ENCODE measurements at places on chromosomes 6 and 20.

DNA sequence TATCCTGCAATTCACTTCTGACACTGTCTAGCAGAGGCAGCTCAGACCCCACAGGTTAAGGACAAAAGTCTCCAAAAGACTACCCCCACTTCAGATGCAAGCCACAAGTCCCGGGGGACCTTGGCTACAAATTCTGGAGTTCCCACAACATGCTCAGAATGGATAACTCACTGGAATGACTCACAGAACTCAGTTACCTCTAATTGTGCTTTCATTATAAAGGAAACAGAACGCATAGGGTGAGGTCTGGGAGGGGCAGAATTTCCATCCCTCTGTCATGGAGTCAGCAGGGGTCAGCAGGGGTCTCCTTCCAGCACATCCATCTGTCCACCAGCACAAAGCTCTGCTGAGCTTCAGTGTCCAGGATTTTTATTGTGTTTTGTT is 184.2 kb downstream of the CDH4 start:
- DNase-seq, result no peak

GRCh38 chr6:147559006-147559405 is 50.5 kb downstream of the SAMD5 start:
- no peak for DNase-seq

DNA sequence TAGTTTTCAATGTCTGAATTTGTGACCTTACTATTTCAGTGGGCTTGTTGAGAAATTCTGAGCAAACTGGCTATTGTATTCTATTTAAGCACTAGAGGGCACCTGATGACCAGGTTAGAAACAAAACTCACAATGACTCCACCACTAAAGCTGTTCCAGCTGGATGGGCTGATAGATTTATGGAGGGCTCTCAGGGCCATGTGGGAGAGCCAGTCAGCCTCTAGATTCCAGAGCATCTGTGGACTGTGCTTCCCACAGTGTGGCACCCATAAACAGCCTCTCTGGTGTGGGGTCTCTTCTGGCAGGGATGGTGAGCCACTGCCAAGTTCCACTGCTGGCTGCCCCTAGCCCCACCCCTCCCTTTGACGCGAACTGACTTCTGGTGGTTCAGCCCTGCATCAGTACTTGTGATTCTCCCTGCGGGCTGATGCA is 29.2 kb downstream of the C6orf58 start:
- DNase-seq, result no peak

GRCh38 chr20:42401613-42402012 is 783.4 kb upstream of the CHD6 start:
- DNase-seq, result no peak

DNA sequence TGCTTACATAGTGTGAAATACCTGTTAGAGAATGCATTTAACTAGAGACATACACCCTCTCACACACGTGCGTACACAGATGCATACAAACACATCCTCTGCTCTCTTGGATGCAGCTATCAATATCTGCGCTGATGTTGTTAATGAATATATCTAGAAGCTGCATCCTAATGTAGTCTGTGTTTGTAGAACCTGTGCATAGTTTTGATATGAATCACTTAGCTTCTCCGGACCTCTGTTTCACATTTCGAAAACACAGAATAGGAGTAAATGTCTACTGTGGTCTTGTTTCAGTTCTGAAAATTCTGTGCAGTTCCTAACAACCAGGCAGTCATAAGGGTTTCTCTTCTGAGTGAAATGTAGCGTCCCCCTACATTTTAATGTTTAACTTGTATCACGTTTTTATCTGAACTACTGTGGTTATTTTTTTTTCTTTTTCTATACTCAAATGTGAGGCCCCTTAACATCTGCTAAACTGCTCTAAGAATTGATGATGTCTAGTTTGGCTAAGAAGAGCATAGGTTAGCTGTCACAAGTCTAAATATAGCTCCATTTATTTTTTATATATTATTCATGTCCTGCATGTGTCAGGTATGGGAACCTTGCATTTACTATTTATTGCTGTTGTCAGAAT is 254.5 kb downstream of the TMEM242 start:
- DNase-seq, result no peak

DNA sequence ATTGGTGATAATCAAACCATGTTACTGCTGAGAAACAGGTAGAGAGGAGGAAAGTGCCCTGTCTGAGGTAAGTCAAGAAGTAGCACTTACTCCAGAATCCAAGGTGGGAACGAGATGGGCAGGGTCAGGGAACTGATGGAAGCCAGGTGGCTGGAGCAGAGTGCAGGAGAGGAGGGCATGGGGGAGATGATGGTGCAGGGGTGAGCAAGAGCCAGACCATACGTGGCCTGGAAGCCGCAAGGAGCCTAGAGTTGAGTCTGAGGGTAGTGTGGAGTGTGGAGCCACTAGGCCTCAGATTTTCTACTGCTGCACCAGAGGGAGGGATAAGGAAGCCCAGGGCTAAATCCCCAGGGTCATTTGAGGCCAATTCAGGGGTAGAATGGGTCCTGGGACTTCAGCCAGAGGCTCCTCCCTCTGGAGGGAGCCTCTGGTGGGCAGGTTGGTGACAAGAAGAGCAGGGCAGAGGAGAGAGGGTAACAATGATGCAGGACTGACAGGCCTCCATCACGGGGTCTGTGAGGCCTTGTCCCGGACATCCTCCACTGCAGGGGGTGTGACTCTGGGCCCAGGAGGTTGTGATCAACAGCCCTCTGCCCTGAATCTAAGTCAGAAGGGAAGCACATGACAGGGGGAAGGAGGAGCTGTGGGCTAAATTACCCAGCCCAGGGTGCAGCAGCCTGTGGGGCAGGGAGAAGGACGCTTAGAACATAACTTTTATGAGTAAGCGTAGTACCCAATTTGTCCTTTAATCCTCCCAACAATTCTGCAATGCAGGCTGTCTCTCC is 28.7 kb downstream of the COX4I2 start:
- DNase-seq, result no peak

DNA sequence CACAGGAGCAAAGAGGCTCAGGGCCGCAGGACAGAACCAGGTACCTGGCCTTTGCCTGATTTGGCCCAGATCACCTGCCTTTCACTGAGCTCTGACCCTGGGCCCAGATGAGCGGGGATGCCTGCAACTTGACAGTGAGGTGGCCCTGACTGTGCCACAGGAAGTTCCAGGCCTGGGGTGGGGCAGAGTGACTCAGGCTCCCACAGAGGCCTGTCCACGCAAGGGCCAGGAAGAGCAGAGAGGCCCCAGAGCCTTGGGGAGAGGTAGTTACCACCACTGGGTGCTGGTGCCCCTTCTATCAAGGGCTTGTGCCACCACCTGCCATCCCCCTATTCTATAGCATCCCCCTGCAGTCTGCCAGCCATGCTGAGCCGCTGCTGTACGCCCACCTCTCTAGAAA is 4.1 kb upstream of the NOL4L start:
- no peak for DNase-seq

DNA sequence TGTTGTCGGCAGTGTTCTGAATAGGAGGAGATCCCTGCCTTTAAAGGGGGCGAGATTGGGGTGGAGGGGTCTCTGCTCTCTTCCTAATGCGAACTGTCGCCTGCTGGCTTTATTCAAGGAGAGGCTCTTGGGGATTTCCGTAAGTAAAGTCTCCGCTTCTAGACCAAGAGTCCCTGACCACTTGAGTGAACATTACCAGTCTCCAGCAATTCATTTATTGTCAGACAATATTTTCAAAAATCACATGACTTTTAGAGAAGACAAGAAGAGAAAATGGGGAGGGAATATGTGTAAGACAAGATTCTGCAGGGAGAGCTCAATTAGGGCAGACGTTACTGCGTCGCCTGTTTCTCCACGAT is 21.2 kb downstream of the POM121L2 start:
- DNase-seq, result no peak

DNA sequence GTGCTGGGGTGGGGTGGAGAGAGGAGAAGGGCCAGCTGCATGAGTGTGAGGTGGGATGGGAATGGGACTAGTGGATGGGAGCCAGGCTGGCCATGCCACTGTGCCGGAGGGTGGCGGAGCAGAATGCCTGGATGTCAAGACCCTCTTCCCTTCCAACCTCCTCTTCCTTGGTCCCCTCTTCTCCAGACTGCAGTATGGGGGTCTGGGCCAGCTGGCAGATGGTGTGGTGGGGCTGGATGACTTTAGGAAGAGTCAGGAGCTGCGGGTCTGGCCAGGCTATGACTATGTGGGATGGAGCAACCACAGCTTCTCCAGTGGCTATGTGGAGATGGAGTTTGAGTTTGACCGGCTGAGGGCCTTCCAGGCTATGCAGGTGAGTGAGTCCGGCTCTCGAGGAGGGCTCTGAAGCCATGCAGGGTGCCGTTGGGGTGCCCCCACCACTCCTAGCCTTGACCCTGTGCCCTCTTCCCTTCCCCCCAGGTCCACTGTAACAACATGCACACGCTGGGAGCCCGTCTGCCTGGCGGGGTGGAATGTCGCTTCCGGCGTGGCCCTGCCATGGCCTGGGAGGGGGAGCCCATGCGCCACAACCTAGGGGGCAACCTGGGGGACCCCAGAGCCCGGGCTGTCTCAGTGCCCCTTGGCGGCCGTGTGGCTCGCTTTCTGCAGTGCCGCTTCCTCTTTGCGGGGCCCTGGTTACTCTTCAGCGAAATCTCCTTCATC is 7.7 kb downstream of the DDR1 start:
- DNase-seq, result no peak

DNA sequence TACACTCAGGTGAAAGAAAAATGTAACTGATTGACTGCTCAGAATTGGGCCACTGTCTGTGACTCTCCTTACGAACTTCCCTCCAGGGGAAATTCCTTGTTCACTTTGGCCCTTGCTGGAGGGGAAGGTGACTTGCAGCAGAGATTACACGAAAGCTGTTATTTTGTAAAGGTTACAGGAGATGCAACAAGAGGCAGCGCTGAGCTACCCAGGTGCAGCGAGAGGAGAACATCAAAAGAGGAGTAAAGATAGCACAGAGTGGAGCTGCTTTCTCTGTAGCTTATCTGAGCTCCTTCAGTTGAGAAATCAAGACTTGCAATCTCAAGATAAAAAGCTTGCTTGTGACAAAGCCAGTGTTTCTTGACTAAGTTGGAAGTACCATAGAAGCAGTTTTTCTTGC is 144.6 kb downstream of the ARHGAP18 start:
- DNase-seq, result no peak

DNA sequence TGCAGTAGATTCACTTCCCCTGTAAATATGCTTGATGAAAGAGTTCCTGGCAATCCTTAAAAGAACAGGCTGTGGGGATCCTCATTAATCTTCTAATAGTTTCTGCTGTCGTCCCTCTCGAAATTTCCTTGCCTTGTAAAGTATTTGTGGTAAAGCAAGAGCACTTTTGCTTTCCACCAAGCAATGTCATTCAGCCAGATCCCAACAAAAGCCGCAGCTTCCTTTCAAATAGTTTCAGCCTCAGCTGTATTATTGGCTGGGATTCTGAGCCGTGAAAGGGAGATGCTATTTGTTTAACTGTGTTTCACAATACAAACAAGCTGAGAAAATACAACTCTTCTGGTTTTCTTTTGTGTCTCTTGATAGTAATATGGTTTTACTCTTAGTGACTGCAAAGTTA is 48.9 kb upstream of the EPHA7 start:
- DNase-seq, result no peak
